ENCODE measurements at places on chromosomes 2 and 18.

- DNase-seq = no peak
Measured at GRCh38 chr2:1787755-1788477, 43.6 kb upstream of the PXDN start.

- no peak for DNase-seq
Measured at GRCh38 chr2:134002921-134003320, 251.0 kb upstream of the MGAT5 start.

DNA sequence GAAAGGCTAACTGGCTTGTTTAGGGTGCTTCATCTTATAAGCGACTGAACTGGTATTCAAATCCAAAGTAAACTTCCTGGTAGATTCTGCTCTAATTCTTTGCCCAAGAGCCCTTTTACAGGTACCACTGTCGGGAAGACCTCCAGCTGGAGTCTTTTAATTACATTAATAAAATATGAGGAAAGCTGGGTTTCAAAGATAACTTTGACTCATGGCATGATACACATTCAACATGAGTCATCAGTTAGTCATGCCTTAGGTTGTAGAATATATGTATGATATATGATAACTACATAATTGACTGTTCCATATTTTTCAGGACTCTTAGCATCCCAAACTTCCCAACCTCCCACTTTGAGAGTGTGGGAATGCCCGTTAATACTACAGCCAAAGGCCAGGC is 32.3 kb downstream of the ZCCHC2 start:
- DNase-seq = no peak

DNA sequence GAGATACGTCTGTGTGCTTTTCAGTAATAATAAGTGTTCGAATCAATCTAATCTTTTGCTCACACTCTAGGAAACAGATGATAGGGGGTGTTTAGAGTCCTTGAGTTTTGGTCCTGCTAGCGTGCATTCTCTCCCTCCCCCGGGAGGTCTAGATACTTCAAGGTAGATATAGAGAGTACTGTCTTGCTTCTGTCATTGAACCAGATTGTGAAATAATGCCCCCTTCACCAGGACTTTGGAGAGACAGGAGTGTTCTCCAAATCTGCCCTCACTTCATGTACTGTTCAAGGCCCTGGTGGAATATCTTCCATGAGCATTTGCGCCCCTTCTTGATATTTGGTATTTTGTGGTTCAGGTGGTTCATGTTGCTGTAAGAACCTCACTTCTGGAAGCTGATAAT is 59.4 kb upstream of the MGAT5 start:
- no peak for DNase-seq

- no peak for DNase-seq
Measured at GRCh38 chr18:51251625-51252024, 54.1 kb upstream of the MEX3C start.

GRCh38 chr2:54457323-54458023 is 1.3 kb downstream of the SPTBN1 start:
- no peak for DNase-seq

DNA sequence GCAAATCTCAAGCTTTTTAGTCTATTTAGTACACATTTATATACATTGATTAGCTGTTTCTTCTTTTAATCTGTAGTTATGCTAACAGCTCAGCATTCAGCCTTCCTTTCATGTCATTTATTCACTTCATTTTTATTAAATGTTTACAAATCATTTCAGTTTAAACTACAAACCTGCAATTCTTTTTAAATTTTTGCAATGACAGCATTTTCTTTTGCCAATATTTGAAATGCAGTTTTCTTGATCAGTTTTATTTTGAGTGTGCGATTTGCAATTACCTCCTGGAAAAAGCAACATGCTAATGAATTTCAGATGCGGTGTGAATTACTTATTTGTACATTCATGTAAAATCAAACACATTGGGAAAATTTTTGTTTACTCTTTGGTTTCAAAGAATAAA is 13.5 kb downstream of the EFEMP1 start:
- DNase-seq = no peak

DNA sequence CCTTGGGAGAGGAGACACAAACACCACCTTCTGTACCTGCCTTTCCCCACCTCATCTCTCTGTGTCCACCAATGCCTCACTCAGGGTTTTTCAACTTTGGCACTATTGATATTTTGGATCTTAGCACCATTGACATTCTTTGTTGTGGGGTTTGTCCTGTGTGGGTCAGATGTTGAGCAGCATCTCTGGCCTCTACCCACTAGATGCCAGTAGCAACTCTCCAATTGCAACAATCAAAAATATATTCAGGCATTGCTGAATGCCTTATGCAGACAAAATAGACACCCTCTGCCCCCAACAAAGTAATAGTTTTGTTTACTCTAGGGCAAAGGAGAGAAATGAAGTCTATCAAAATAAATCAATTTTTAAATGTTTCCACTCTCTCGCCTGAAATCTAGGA is 1384.3 kb upstream of the NXPH2 start:
- DNase-seq = no peak

DNA sequence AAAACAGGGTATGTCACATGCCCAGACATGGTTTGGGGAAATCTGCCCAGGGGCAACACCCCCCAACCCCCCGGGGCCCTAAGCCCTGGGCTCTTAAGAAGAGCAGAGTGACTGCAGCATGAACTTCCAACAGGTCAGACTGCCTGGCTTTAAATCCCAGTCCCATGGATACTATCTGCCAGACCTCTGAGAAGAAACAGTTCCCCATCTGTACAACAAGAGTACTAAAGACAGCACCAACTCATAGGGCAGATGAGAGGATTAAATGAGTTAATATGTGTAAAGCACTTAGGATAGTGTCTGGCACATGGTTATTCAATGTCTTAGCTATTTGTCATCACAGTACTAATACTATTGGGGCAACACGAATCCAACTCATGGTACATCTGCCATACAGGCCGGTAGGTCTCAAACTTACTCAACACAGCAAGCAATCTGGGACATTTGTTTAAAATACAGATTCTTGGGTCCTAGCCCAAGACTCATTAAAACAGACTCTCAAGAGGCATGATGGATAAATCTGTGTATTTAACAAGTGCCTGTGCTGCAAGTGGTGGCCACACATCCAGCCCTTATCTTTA is 23.4 kb downstream of the CDH2 start:
- no peak for DNase-seq

GRCh38 chr2:217551252-217551899 is 451.4 kb downstream of the TNS1 start:
- no peak for DNase-seq

- no peak for DNase-seq
Measured at GRCh38 chr18:37619964-37620363, 54.4 kb upstream of the CELF4 start.

DNA sequence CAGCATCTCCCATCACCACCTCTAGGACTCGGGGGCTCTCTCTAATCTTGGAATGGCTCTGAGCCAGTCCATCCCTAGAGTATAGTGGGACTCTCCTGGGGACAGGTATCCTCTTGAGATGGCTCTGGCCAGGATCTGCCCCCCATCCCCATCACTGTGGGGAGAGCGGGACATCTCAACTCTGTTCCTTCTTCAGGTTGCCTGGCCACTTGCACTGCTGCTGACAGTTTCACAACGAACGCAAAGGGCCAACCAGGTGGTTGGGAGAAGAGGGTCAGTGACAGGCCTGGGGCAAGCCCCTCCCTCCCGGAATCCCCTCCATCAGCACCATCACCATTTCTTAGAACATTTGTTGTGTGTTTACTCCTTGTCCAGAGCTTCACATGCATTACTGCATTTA is 62.6 kb downstream of the CIB4 start:
- no peak for DNase-seq

DNA sequence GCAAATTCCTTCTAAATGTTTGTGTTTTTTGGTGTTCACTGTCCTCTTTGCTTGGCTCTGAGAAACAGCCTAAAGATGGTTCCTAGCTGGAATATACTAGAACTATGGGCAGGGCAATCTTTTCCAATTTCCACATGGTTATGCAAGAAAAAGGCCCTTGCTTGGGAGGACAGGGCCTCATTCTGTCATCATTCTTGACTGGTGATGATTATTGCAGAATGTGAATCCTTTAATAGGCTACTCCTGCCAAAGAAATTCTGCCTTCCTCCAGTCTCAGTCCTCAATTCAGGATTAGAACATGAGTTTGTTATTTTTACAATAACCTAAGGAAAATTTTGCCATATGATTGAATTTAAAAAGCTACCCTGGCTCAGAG is 218.7 kb downstream of the HNMT start:
- no peak for DNase-seq

- no peak for DNase-seq
Measured at GRCh38 chr2:226701052-226701451, 98.6 kb downstream of the IRS1 start.

GRCh38 chr2:70042246-70042645 is 45.0 kb upstream of the PCBP1 start:
- no peak for DNase-seq

DNA sequence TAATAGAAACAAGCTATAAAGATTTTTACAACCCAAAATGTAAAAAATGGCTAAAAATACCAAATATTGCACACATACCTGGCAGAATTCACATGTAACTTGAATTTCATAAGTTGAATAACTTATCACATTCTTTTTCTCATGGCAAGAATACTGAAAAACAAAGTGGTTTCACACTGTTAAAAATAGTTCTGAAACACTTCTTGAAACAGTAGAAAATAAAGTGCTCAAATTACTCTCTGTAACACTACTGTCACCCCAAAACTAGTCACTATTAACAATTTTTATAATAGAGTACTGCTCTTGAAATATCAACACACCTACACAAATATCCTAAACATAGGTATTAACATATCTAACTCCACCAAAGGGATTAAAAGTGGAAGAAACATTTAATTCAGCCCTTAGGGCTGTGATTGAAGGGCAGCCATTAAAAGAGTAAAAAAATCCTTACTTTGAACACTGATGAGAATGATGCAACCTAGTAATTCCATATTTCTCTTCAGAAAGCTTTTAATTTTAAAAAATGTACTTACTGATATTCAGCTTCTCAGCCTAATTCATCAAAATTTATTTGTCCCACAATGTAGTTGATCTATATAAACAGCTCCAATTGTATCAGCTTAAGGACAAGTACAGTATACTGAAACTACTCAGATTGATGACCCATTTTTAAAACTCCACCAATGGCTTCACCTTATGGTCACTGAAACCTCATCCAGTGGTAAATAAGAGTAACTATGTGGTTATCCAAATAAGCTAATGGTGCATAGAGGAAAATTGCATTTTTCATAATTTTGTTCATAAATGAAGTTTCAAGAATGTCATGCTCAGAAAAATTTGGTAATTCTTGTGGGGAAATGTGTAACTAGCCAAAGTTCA is 31.4 kb downstream of the ATF2 start:
- no peak for DNase-seq

Measured in activated CD4-positive, alpha-beta T cell treated with anti-CD3 and anti-CD28 coated beads for 1 hour (primary cell).